ENCODE measurements at places on chromosomes 6 and 20.

- no peak for DNase-seq
These were observed 7.7 kb upstream of the CAP2 start for GRCh38 chr6:17385660-17386059.

DNA sequence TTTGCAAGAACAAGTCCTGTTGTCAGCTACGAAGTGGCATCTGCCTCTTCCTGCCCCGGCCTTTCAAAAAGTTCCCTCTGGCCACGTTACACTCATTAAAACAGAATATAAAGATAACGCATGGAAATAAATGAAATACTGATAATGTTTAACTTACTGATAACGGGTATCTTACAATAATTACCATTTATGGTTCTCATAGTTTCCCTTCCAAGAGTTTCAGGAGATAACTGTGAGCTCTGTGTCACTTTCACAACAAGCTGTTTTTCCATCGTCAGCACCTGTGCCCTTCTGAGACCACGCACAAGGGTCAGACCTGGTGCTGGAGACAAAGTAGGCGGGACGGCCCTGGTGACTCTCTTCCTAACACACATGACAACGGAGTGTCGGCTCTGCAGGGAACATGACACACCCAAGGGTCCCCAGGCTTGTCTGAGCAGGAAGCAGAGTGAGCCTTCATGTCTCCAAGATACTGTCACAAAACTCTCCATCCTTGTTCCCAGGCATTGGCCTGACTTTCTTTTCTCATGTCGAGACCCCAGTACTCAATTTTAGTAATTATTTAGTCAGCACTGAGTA, 86.2 kb upstream of the THBS2 start:
- no peak for DNase-seq

DNA sequence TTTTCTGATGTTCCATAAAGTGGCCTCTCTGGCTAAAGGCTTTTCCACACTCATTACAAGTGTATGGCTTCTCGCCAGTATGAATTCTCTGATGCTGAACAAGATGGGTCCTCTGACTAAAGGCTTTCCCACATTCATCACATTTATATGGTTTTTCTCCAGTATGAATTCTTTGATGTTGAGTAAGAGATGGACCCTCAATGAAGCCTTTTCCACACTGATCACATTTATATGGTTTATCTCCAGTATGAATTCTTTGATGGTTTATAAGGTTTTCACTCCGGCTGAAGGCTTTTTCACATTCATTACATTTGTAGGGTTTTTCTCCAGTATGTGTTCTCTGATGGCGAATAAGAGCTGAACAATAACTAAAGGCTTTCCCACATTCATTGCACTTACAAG, 20.4 kb downstream of the ZNF184 start:
- peak; percentile 21 for DNase-seq

DNA sequence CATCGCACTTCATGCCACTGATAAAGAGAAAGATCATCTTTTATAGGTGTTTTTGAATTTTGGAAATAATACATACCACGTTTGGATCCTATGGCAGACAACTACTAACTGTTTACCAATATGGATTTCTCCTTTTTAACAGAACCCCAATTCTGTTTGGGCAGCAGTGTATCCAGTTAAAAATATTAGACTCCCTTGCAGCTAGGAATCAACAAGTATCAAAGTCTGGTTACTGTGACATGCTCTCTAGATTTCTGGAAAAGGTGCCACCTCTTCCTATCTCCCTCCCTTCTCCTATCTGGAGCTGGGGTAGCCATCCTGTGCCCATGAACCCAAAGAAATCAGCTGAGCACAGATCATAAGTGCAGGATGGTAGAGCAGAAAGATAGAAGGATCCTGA, 54.1 kb upstream of the DTNBP1 start:
- no peak for DNase-seq

GRCh38 chr6:71433441-71433840, 144.8 kb downstream of the OGFRL1 start:
- no peak for DNase-seq

GRCh38 chr6:21537637-21538036, 55.9 kb upstream of the SOX4 start:
- DNase-seq: no peak

GRCh38 chr6:79605061-79605460, 26.1 kb upstream of the SH3BGRL2 start:
- no peak for DNase-seq

DNA sequence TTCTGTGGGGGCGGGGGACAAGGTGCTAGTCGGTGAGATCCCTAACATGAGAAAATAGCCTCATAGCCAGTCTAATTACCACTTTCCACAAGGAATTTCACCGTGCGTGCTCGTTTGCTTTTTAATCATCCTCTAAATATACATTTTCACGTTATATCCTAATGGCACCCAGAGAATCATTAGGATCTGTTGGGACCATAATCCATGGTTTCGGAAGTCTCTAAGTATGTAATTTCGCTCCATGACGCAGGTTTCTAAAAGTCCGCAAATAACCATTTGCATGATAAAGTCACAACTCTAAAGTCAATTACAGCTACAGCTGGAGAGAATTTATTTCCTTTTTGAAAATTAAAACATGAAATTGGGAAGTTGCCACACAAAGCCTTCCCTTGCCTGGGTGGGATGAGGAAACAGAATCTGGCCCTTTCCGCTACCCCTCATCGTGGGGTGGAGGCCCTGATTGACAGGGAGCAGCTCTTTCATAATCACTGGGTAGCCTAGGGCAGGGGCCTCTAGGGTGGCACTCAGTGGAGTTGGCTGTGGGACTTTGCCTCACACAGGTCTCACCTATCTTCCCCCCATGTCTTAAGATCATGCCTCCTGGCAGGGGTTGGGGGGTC, 81.9 kb downstream of the LRFN2 start:
- DNase-seq: no peak

- no peak for DNase-seq
These were observed 167.4 kb downstream of the CDH4 start for GRCh38 chr20:61419501-61419900.

DNA sequence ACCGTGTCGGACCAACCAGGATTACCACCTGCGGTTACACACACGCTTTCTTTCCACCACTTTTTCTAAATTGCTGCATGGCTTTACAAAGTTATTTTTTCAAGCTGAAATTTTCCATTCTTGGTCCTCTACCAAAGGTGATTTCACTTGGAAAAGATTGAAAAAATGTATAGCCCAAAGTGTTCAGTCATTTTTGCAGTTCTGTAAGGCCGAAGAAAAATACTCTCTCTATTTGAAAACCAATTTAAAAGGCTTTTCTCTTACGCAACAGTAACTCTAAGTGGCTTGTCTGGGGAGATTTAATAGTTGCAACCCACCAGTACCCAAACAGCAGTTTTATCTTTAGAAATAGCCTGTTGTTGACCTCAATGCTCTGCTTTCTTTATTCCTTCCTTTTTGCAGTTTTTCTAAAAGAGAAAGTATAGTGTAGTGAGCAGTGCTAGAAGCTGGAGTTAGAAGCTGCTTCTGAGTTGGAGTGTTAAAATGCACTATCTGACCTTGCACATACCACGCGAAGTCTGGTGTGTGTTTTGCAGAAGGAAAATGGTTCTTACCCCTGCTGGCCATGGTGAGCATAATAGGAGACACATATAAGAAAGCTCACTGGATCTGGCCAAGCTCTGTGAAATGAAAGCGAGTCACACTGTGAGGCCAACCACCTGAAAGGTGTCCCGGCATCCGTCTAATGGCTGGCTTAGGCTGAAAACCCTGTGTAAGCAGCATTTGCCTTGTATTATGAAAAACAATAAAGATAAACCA, 271.6 kb upstream of the PRND start:
- peak; percentile 55 for DNase-seq

- DNase-seq: no peak
These were observed 38.1 kb downstream of the HTR1B start for GRCh38 chr6:77425216-77425615.

DNA sequence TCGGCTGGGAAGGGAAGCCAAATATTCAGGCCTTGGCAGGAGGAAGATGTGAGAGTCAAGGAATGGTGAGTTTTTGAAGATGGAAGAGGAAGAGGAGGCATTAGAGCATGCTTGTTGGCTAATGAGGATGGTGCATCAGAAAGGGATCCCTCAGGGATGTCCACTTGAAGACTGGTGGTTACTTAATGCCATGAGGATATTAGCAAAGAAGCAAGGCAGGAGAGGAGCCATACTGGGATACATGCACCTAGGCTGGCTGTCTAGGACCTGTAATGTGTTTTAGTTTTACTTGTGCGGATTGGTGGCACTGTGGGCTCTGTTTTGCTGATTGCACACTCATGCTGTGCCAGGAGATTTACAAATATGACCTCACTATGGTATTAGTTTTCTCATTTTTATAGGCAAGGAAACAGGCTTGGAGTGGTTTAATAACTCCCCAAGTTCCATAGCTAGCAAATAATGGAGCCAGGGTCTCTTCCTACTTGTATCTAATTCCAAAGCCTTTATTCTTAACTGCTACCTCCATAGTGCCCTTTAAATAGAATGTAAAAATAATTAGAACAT, 37.8 kb downstream of the NCOA7 start:
- no peak for DNase-seq

DNA sequence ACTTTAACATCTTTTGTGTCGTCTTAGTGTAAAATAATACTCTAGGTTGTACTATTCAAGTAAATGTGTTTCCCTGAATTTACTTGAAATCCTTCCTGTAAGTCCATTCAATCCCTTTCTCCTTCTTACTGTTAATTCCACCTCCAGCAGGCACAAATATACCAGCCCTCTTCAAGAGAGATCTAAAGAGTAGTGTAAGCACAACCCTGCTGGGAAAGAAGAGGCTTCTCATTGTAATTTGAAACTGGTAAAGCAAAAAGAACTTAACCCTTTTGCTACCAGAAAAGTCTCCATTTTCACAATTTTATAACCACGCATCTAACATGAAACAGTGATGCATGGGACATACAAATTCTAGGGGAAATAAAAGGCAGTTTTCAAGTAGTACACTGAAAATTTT, at the start of gene BMP5:
TSS of gene BMP5 (minus strand) at position 191 of the 400 bp plus-strand sequence. CDS start 725 bp downstream, outside the sequence.
- DNase-seq: no peak

DNA sequence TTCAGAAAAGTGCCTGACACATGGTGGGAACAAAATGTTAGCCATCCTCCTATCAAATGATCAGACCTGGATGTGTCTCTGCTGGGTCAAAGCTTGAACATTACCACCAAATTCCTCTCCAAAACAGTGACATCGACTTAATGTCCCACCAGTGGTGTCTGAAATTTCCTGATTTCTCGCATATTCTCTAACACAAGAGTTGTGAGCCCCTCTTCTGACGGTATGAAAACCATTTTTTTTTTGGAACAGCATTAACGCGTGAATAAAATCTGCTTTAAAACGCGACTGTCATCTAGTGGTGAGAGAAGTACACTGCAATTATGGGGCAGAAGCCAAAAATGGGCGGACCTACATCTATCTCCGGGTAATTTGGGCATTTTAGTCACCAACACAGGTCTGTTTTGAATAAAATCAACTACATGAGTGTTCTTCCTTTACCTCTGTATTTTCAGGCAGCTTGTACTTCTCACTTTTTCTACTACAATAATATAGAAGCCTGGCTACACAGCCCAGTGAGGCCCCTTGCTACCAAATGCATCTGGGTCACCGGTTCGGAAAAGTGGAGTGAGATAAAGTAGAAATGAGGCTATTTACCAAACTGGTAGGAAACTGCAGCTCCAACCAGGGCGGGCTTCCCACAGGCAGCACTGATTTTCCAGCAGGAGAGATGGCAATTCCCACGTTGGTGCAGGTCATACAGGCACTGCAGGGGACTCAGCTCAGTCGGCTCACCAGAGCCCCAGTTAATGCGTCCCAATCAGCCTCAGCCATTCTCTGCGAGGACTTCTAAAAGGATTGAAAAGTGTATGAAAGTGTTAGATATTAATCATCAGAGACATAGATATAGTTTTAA, 27.4 kb downstream of the MGME1 start:
- DNase-seq: peak; percentile 58

DNA sequence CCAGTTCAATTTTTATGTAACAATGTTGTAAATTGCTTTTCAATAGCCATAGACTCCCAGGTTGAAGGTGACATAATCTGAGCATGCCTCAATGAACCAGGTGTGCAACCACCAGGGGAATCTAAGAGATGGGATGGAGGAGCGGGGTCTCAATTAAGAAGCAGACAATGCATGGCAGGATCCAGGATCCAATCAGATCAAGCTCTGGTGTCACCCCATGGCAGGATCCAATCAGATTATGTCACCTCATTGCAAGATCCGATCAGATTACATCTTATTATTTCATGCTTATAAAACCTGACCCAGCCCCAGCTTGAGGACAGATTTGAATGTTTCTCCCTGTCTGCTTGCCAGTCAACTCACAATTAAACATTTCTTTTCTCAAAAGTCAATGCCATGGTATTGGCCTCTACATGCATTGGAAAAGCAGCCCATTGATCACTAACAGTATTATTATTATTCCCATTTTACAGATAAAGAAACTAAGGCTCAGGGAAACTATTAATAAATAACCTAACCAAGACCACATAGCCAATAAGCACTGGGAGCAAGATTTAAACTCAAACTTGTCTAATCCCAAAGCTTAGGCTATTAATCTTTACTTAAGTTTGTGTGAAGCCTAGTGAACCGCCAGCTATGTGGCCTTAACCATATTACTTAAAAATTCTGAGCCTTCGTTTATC, 14.3 kb upstream of the SIRT5 start:
- DNase-seq: no peak

DNA sequence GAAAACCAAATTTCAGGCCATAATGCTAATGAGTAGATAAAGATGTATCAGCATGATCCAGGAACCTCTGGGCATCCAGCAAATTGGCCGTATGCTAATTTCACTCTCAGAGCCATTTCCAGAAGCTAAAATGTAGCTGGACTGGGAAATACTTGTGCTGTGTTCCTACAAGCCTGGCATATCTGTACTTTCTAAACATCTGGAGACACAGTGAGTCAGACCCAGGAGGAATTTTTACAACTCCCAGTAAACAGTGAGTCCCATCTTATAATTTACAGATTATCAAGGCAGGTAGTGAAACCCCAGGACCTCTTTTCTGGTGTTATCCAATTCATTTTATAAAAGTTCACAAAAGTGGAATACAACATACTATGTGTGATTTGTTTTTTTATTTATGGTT, 683.0 kb upstream of the ADGRB3 start:
- no peak for DNase-seq

DNA sequence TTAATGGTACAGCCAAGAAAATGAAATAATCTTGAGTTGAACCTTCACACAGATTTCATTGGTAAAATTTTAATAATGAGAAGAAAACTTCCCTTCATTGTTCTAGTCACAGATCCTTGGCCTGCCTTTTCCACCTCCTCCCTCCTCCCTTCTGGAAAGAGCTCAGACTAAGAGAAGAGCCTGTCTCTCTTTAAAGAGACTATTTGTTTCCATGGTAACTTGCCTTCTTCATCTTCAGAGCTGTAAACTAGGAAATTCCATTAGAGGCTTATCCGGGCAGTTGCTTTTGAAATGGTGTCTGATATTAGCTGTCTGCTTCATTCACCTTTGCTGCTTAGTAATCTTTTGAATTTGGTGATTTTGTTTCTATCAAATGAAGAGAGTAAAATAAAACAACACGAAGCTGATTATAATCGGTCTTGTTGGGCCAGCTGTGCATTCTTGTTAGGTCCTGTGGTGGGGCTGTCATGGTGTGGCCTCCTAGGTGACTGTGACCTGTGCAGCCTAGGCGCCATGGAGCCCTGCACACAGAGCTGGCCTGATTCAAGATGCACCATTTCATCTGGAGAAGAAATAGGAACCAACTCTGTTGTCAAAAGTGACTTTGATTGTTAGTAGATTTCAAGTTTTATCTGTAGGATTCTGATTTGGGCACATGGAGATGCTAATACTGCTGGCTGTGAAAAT, 96.7 kb downstream of the MAP3K7 start:
- DNase-seq: no peak

Measured in A549 (cell line).